Fibroblast of skin of left quadriceps (primary cell): ENCODE measurements at places on chromosomes 11 and 22.

DNA sequence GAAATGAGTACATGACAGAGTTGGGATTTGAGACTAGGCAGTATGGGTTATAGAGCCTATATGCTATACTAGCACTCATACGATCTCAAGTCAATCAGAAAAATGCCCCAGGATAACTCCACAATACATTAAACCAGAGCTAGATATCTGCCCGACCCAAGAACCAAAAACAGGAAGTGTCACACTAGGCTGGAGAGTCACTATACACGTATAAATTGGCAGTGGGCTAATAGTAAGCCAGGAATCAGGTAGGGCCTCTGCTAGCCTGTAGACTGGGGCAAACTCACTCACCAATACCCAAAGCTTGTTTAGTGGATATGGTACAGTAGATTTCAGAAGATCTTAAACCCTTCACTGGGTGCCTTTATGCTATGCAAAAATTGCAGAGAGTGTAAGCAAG, 16.2 kb upstream of the EIF4G2 start:
- DNase-seq = no peak

DNA sequence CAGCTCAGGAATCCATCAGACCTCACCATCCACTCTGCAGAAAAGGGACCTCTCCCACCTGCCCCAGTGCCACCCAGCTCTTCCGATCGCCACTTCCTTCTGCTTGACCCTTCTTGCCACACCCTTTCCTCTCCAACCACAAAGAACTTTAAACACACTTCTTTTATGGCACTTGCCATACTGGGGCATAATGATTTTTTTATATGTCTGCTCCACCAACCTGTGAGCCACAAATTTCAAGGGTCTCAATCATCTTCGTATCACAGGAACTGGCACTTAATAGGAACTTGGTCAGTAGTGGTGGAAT, 11.7 kb upstream of the MYH9 start:
- no peak for DNase-seq

GRCh38 chr22:41983513-41984405, 14.5 kb downstream of the SEPTIN3 start:
- DNase-seq = no peak

- DNase-seq = no peak
These were observed 80.8 kb downstream of the TNRC6B start for GRCh38 chr22:40258501-40258915.

DNA sequence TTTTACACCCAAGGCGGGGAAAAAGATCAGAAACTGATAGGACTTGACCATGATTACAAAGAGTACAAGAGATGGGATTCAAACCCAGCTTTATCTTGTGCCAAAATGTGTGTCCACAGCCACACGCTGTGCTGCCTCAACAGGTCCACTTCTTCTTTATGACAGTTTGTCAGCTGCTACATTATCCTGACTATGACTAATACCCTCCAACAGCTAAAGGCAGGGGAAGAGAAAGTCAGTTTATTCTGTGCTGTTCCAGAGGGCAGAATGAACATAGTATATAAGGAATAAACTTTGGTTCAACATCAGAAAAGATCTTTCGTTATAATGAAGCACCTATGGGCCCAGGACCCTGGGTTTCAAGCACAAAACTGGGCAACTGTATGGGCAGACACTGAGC, 668.2 kb upstream of the TENM4 start:
- DNase-seq = no peak

DNA sequence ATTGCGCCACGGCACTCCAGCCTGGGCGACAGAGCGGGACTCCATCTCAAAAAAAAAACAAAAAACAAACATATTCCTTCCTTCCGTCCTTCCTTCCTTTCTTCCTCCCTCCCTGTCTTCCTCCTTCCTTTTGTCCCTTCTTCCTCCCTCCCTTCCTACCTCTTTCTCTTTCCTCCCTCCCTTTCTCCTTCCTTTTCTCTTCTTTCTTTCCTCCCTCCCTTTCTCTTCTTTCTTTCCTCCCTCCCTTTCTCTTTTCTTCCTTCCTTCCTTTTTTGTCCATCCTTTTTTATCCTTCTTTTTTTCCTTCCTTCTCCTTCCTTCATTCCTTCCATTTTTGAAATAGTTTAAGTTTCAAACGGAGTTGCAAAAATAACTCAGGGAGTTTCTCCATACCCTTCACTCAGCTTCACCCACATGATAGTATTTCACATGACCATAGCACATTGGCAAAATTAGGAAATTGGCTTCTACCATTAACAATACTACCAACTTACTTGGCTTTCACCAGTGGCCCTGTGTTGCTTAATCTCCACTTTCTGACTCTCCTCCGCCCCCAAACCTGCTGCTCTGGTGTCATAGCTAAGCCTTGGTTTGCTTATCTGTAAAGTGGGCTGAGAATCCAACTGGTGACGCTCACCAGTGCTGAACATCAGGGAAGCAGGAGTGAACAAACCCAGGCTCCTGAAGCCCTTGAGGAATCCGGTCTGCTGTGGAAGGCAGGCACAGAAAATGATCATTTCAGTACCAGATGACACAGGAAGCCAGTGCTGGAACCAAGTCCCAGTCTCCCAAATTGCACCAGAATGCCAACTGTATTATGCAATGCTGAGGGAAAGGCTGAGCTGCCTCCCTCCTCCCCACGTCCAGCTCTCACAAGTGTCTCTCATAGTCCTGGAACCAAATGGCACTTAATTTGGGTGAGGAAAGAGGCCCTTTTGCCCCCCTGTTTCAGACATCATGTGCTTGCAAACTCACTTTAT, 17.2 kb upstream of the CRYBB3 start:
- DNase-seq = no peak

DNA sequence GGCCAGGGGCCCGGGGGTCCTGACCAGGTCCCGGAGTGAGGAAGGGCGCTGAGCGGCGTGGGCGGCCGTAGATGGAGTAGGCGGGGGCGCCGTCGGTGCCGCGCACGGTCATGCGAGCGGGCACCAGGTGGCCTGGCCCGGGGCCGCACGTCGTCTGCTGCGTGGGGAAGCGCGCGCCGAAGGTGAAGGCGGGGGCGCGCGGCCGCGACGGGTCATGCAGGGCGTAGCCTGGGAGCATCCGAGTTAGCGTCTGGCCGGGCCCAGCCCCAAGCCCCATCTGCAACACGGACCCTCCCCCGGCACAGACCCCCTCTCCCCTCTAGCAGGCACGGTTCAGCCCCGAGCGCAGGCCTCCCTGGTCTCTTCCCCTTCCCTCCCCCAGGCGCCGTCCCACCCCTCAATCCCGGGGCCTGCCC, 1.7 kb upstream of the TYMP start:
- DNase-seq = no peak

DNA sequence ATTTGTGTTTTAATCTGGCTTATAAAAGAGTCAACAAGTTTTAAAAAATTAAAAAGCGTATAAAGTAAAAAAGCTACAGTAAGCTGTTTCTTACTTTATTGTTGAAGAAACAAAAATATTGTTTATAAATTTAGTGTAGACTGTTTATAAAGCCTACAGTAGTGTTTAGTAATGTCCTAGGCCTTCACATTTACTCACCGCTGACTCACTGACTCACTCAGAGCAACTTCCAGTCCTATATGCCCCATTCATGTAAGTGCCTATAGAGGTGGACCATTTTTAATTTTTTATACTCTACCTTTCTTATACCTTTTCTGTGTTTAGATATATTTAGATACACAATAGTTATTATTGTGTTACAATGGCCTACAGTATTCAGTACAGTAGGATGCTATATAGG, 12.2 kb downstream of the MPPED2 start:
- DNase-seq = no peak

DNA sequence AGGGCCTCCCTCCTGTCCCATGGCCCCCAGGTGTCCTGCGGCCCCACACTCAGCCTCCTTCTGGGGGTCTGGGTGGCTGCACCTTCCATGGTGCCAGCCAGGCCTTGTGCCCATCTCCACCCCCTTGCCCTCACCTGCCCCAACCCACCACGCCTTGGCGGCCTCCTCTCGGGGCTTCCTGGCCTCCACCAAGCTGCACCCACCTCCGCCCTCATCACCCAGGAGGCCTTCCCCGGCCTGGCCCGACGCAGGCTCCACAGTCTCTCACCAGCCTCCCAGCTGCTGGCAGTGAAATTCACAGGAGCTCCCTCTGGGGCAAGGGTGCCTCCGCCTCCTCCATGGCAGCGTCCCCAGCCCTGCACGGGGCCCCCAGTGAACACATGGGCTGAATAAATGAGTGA, 35.9 kb upstream of the WNT7B start:
- no peak for DNase-seq

GRCh38 chr11:3920148-3920852, 64.8 kb downstream of the STIM1 start:
- no peak for DNase-seq

GRCh38 chr11:133935551-133935910, 21.2 kb downstream of the IGSF9B start:
- no peak for DNase-seq

GRCh38 chr11:93861808-93862207, 11.4 kb upstream of the VSTM5 start:
- DNase-seq = no peak

DNA sequence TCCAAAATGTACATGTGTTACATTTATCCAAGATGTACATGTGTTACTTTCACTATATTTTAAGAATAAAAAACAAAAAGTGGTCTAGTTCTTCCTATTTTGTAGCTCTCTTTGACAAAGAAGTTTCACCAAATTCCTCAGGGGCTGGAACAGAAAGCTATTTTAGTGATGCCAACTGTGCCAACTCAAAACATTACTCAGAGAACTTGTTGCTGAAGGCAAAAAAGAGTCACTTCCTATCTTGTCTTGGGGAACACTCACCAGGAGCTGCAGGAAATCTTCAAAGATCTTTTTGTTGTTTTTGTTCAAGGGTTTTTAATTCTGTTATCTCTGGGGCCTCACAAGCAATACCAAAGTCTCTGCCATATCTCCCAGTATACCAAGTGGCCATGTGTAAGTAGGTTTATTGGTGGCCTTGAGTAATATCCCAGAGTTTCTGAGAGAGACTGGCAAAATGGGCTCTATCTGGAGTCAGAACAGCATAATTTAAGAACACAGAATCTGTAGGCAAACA, 13.6 kb upstream of the EED start:
- DNase-seq = no peak

- DNase-seq = no peak
These were observed 2.6 kb upstream of the MMP10 start for GRCh38 chr11:102783016-102783415.

GRCh38 chr11:131934006-131934405, 563.6 kb downstream of the NTM start:
- no peak for DNase-seq

DNA sequence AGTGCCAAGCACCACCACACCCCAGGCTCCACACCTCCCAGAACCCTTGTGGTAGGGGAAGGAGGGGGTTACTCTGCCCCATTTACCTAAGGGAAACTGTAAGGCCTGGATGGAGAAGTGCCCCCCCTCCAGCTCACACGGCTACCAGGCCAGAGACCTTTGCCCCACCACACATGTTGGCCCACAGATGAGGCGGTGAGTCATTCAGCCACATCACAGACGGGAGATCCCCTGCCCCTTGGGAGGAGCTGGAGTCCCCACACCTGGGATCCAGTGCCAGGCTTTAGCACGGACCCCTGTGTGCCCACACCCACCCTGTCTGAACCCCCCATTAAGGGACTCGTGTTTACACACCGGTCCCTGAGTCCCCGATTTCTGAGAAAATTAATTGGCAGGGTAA, 24.9 kb downstream of the CDKN1C start:
- DNase-seq = no peak

DNA sequence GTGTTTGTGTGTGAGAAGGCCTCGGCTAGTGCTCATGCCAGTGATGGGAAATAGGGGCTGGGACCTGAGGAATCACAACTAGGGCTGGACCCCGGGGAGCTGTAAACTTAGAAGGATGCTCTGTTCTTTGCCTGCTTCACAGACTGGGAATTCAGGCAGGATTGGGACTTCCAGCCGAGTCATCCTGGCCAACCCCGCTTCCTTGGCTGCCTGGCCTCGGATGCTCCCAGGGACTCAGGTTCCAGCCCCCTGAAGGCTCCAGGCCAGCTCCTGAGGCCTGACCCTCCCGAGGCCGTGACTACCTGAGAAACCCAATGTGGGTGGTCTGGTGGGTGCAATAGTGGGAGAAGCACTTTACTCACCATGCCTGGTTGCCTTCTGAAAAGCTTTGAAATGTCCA, 44.7 kb downstream of the IRAG1 start:
- no peak for DNase-seq

DNA sequence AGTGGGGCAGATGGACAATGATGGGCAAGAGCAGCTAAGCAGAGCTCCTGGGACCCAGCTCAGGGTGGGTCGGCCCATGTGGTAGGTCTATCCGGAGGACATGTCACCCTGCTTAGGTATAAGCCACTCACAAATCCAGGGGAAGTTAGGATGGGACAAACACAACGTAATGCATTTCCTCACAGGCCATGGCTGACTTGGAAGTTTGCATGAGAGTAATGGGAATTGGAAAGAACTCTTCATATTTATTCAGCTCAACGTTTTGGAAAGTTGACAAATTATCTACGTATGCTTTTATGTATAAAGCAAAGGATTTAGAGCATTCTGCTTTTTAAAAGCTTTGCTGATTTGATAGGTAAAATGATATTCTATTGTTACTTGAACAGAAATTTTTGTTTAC, 74.9 kb downstream of the SMCO4 start:
- no peak for DNase-seq

GRCh38 chr22:19061471-19062138, 60.6 kb downstream of the DGCR2 start:
- no peak for DNase-seq

DNA sequence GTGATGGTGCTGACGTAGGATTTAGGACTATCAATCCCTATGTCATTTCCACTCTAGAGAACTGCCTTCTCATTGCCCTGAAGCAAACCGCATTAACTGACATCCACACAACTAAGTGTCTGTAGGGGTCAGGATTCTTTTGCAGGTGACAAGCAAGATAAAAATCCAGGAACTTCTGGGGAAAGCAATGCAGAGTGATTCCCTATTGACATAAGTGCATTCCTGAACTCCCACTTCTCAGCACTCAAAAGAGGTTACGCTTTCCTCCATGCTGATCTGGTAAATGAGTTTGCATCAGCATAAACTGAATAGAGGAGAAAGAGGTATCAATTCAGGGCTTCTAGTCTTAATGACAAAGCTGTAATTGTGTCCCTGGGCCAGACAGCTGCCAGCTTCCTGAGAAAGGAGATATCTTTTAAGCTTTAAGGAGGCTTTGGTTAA, 224.6 kb upstream of the ISX start:
- DNase-seq = no peak
